T1000 (cell line): ENCODE measurements at places on chromosomes 7 and 10.

- no peak for DNase-seq
These were observed 76.3 kb upstream of the ABCB5 start for GRCh38 chr7:20539201-20539600.

DNA sequence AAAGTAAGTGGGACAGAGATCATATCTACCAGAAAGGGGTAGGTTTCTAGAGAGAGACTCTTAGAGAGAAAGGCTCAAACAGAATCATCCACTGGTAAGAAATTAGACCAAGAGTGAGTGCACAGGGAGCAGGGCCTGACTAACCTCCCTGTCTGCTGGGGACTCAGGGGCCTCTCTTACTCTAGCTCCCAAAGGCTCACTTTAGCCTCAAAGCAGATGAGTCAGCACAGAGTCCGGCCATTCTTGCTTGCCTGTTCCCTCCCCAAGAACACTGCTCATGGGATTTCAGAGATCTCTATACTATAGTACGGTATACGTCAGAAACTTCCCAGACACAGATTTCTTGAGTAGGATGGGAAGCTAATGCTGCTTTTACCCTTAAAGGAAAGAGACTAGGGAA, 32.7 kb downstream of the RBM28 start:
- DNase-seq = no peak

GRCh38 chr7:95596198-95597063, at the start of gene PDK4:
TSS of gene PDK4 (minus strand) at chr7:95596516. CDS start at chr7:95596293, 223 bp downstream.
- DNase-seq = peak; percentile 42

GRCh38 chr10:59617996-59618395, 91.7 kb downstream of the SLC16A9 start:
- DNase-seq = no peak

DNA sequence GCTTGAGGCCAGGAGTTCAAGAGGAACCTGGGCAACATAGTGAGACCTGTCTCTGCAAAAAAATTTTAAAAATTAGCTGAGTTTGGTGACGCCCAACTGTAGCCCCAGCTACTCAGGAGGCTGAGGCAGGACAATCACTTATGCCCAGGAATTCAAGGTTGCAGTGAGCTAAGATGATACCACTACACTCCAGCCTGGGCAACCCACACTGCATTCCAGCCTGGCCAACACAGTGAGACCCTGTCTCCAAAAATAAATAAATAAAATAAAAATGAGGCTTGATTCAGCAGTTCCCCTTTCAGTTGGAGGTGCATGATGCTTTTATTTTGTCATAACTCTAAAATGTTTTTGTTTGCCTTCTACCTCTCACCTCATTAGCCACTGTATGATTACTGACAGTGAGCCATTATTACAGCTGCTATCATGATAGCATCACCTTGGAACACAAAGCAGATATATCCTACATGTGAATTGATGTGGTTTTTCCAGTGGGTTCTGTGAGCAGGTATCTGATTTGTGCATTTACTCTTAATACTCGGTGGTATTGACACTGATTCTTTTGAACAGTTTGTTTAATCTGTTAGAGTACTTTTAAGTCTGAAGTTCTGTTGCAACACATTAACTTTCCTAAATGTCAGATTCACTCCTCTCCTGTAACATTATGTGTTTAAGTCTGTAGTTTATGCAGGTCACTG, 49.1 kb downstream of the ARID5B start:
- no peak for DNase-seq

GRCh38 chr7:105009667-105010503, 4.1 kb upstream of the KMT2E start:
- no peak for DNase-seq

GRCh38 chr7:75565132-75565837, 73.2 kb downstream of the SPDYE5 start:
- peak; percentile 48 for DNase-seq

GRCh38 chr7:66359656-66360211, 154.6 kb downstream of the TPST1 start:
- no peak for DNase-seq
